ENCODE measurements at places on chromosomes 6 and 20.

DNA sequence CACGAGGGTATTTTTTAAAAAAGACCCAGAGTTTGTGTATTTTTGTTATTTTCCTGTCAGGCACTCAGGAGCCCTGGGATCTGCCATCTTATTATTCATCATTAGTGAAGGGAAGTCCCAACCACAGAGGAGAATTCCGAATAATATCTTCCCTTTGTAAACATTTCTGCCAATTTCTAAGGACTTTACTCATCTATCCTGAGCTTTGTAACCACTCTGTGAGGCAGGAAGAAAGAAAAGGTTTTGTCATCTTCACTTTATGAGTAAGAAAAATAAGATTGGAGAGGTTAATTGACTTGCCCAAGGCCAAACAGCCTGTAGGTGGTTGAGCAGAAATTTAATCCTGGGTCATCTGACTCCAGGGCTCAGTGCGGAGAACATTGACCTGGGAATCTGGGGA lies 23.0 kb upstream of the IYD start:
- no peak for DNase-seq

GRCh38 chr6:29943053-29943966 lies 978 bp downstream of the HLA-A start:
- DNase-seq = peak; percentile 51

GRCh38 chr6:63899550-63899949 lies 263.9 kb downstream of the PHF3 start:
- DNase-seq = no peak

GRCh38 chr20:40268321-40269075 lies 420.5 kb downstream of the MAFB start:
- no peak for DNase-seq

GRCh38 chr6:3403238-3404173 lies 53.3 kb downstream of the SLC22A23 start:
- DNase-seq = no peak

- no peak for DNase-seq
Observed at GRCh38 chr6:104940238-104940892, 16.5 kb upstream of the LIN28B start.

DNA sequence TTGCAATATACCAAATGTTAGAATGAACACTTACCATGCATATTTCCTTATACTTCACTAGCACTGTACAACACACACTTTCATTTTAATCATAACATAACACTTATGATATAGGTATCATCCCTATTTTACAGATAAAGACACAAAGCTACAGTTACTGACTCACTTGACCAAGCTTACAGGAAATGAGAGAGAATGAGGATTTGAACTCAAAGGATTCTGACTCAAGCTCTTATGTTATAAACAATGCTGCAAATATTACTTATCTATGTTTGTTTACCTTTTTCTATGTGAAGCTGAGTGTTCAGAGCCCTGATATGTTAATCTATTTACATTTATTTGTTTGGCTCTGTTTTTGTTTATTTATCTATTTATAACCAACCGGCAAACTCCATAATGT lies 245.4 kb downstream of the PTPRK start:
- DNase-seq = no peak

DNA sequence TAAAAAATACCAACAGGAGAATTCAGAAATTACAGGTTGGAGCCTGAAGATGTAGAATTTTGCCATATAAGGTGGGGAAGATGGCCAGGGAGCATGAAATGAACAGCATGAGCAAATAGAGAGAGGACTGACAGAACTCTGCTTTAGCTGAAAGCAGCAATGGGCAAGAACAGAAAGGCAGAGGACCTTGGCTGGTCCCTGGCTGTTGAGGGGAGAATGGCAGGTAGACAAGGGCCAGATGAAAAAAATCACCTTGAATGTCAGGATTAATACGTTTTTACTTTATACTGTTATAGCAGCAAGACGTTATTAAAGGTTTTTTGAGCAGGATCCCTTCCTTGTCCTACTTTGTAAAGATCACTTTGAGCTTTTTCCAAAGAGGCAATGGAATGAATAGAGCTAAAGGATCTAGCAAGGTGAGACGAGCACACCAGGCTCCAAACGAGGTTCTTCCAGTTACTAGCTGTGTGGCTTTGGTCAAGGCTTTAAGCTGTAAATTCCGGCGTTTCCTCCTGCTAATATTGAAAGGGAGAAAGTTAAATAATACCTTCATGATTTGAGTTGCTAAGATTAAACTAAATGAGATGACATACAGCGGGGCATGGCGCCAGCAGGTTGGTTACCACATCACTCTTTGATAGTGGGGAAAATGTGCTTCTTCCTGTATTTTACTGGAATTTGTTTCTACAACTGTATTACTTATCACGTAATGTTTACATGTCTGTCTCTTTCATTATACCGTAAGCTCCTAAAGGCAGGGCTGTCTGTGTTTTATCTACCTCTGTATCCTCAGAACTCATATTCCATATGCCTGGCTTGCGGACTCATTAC lies 776 bp downstream of the PPIL1 start:
- no peak for DNase-seq

GRCh38 chr6:29593199-29593855 lies 8.4 kb downstream of the OR2H2 start:
- no peak for DNase-seq

DNA sequence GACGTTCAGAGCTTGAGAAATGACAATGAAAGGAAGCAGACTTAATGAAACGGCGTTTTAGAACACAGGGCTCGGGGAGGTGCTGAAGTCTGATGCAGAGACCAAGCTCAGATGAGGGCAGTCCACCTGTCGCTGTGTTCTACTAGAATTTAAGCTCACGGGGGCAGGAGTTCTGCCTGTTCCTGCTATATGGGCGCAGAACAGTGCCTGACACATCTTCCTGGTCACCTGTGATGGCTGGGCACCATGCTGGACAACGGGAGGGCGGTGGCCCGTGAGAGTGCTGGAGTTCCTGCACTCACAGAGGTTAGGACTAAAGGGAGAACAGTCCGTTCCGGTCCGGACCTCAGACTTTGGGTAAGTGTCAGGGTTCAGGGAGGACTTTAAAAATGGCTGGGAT lies 130.6 kb downstream of the ERMARD start:
- no peak for DNase-seq

DNA sequence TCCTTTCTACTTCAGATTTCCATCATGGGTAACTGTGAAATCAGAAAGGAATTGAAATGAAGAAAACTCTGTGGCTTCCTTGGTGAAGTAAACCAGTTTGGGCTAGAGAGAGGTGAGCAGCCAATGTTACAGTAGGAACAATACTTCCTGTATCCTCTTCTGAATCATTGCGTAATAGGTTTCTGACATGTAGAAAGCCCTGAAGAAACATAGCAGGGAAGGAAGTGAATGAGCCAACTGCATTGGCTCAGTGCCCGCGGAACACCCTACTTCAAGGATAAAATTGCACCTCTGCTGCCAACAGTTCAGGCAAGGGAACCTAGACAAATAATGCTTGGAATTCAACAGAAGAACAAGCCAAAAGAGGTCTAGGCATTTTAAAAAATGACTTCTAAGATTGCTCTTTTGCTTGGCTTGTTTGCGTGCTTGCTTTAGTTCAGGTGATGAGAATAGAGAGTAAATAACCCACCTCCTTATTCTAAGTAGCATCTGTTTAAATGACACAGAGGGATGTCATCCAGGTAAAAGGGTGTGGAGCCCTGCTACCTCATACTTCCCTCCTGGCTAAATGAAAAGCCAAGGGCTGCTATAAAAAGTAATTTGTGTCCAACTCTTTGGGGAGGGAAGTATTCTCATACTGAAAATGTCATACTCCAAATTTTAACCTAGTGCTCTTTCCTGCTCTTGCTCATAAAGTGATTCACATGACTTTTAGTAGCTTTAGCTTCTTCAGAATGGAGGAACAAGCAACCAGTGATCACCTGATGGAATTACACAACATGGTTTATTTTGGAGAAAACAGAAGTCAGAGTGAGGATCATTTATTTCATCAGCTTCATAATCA lies 30.0 kb upstream of the AKIRIN2 start:
- DNase-seq = peak; percentile 50

- no peak for DNase-seq
Observed at GRCh38 chr20:50034567-50035180, 51.9 kb downstream of the SNAI1 start.

DNA sequence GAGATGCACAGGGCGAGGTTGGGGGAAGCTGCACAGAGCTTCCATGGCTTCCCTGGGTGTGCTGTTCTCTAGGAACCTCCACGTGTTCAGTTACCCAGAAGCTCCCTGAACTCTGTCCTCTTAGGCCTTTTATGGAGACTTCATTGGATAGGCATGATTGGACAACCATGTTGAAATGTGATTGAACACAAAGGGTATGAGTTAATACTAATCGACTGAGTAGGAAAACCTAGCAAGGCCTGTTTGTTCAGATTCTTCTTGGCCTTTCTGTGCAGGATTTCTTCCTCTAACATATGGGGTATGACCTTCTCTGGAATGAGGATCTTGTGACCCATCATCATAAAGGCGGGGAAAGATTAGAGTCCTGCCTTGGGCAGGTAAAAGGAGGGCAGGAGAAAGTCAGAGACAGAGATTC lies 70.7 kb upstream of the SMIM29 start:
- DNase-seq = no peak

GRCh38 chr6:156984178-156984738 lies 207.1 kb downstream of the ARID1B start:
- DNase-seq = no peak

- no peak for DNase-seq
Observed at GRCh38 chr6:98324446-98324845, 509.9 kb upstream of the POU3F2 start.

GRCh38 chr6:21045135-21045700 lies 511.0 kb downstream of the CDKAL1 start:
- no peak for DNase-seq

DNA sequence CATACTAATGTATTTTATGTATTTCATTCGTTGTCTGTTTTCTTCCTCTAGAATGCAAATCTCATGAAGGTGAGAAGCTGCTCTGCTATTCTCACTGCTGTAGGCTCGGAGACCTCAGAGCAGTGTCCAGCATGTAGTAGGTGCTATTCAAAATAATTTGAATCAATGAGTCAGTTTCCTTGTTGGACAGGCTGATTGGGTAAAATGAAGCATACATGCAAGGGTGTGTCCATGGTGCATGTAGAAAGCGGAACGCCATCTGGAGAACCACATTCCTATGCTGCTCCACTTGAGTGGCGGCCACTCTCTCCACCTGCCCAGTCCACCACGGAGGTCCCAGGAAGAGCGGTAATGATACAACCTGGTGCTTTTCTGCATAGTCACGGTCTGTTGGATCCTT lies 412.1 kb downstream of the QKI start:
- DNase-seq = no peak

GRCh38 chr20:1207293-1207878 lies 4.1 kb downstream of the C20orf202 start:
- DNase-seq = no peak

DNA sequence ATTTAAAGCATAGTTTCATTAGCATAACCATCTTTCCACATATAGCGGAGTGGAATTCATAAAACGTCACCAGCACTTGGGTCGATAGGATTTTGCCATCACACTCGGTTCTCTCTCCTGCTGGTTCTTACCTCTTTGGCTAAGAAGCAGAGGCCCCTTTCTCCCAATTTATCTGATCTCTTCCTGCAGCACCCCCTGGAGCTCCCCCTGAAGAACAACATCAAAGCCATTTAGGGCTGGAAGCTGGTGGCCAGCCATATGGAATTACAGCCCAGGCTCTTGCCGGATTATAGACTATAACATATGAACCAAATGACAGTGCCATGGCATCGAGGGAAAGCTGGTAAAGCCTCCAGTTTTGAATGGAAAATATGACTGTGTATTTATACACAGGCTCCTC lies 6.4 kb upstream of the KIF6 start:
- no peak for DNase-seq

DNA sequence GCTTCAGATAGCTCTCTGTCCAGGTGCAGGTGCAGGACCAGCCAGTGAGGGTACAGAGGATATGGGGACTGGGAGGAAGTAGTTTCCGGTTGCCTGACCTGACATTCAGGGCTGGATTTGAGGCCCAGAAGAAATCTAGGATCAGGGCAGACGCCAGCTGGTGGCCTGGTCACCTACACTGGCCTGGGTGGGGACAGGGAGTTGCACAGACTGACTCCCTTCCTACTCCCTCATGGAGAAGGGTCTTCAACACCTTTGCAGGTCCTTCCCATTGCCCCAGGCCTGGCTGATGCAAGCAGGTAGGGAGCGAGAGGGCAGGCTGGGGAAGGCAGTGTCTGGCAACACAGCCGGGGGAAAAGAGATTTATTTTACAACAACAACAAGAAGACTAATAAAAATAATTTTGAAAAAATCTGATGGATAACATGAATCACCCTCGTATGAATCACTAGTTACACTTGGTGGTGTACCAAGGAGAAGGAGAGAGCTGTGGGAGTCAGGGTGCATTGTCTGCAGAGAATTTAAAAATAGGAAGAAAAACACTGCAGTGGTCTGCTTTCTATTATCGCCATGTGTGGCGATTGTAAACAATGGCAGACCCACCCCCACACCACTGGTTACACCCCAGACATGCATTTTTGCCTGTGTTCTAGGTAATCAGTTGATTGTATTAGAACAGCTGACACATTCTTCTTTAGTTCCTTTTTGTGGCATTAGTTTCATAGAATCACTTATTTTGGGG lies 62.3 kb upstream of the SNX9 start:
- DNase-seq = no peak

DNA sequence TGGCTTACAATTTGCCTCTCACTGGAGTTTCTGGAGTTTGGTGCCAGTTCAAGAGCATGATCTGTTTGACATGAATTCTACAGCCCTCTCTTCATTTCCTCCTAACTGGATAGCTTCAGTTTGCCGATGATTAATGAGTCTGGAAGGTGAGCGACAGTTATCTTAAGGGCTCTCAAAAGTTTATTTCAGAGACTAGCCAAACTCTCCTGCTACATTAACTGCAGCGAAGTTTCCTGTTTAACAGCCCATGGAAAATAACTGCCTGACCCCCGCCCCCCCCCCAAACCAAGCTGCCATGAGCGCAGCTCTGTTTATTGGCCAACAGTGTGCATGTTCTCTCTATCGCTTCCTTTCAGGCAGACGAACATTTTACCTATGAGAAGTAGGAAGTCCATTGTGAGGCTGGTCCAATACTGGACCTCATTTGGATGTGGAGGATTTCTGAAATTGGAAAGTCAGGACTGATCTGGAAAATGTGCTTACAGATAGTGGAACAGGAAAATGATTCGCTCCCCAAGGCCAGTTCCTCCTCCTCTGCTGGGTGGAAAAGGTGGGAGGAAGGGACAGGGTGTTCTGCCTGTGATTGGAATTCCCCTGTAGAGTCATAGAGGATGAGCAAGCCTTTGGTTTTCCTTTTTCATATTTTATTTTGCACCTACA lies 522.2 kb upstream of the JAG1 start:
- no peak for DNase-seq

- DNase-seq = no peak
Observed at GRCh38 chr20:32995802-32996201, 8.4 kb downstream of the SUN5 start.

GRCh38 chr20:35539756-35540212 lies 2.1 kb upstream of the ERGIC3 start:
- DNase-seq = peak; percentile 18
